Endothelial cell of umbilical vein (primary cell): ENCODE measurements at places on chromosomes 13 and 19.

DNA sequence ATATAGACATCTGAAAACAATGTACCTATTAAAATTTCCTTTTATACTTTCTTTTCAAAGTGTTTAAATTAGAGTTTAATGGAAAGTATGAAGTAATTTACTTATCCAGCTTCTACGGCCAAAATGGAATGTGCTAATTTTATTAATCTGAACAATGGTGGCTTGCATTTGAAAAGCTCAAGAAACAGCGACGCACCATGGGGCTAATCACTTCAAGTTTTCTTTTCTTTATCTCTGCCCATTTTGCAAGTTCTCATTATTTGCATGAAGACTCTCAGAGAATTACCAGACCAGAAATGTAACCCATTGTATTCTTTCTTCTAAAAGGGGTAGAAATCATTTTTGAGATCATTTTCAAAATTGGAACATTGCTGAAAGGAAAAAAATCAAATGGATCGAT, 204.0 kb upstream of the STARD13 start:
- DNase-seq: no peak

DNA sequence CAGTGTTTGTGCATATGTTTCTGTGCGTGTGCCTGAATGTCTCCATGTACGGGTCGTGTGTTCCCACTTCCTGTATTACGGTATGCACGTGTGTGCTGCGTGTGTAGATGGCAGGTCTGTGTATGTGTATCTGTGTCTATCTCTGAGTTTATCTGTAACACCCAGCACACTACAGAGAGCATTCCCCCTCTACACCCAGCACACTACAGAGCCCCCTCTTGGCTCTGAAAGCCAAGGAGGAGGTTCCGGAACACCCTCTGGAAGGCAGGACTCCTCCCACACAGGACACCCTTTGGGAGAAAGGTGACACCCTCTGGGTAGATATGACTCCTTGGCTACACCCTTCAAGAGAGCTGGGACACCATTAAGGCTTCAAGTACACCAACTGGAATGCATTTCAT, 2.1 kb upstream of the ERFL start:
- no peak for DNase-seq

GRCh38 chr13:110546926-110547325, 14.6 kb downstream of the RAB20 start:
- peak; percentile 94 for DNase-seq

- DNase-seq: no peak
These were observed 43.2 kb downstream of the RCBTB2 start for GRCh38 chr13:48489666-48490065.

- DNase-seq: peak; percentile 88
These were observed 195.5 kb downstream of the RGCC start for GRCh38 chr13:41652735-41653361.

DNA sequence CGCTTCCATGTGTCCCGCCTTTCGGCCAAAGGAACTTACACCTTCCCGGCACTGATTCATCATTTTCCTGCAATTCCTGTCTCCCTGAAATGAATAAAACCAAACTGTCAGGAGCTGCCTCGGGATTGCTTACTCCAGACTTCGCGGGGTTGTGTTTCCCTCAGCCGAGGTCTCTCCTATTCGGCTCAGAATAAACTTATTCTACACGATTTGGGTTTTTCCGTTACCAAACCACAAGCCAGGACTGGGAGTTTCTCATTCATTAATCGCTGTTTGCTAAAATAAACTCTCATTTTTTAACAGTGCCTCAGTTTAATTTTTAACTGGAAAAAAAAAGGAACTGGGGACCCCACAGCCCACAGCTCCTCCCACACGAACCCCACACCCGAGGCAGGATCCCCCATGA, 667 bp downstream of the ZNF878 start:
- DNase-seq: peak; percentile 7

DNA sequence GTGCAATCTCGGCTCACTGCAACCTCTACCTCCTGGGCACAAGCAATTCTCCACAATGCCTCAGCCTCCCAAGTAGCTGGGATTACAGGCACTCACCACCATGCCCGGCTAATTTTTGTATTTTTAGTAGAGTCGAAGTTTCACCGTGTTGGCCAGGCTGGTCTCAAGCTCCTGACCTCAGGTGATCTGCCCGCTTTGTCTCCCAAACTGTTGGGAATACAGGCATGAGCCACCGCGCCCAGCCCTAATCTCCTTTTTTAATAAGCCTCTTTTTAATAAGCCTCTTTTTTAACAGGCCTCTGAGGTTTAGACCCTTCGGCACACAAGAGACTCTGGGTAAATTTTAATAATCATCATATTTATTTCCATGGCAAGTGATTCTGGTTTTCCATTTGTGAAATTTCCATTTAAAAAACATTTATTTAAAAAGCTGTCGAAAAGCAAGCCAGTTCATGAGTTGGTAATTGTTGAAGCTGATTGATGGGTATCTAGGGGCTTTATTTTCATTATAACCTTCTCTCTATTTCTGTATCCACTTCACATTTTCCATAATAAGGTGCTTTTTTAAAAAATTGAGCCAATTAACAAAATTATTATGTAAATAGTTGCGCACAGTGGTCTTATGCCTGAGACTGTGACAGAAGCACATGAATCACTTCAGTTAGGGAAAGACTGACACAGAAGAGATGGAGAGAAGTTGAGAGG, 11.8 kb downstream of the POU2F2 start:
- no peak for DNase-seq

DNA sequence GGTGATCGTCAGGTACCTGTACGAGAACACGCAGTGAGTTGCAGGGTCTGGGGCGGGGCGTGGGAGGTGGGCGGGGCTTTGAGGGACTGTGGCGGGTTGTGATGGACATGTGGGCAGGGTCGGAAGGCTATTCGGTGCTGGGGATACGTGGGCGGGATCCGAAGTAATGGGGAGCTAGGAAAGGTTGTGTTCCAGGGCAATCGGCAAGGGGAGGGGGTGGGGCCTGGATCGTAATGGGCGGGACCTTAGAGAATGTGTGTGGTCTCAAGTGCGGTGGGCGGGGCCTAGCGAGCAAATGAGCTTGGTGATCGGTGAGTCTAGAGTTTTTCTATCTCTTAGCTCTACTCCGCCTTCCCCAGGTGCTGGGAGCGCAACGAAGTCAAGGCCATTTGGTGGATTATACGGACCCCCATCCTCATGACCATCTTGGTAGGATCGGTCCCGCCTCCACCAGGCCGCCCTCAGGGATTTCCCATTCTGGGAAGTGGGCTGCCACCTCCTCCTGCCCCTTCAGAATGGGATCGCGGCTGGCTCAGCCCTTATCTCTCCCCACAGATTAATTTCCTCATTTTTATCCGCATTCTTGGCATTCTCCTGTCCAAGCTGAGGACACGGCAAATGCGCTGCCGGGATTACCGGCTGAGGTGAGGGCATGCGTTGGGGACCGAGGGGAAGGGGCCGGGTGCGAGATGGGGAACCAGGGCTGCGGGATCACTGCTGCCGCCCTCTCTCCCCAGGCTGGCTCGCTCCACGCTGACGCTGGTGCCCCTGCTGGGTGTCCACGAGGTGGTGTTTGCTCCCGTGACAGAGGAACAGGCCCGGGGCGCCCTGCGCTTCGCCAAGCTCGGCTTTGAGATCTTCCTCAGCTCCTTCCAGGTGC, 9.6 kb downstream of the GIPR start:
- DNase-seq: peak; percentile 89

DNA sequence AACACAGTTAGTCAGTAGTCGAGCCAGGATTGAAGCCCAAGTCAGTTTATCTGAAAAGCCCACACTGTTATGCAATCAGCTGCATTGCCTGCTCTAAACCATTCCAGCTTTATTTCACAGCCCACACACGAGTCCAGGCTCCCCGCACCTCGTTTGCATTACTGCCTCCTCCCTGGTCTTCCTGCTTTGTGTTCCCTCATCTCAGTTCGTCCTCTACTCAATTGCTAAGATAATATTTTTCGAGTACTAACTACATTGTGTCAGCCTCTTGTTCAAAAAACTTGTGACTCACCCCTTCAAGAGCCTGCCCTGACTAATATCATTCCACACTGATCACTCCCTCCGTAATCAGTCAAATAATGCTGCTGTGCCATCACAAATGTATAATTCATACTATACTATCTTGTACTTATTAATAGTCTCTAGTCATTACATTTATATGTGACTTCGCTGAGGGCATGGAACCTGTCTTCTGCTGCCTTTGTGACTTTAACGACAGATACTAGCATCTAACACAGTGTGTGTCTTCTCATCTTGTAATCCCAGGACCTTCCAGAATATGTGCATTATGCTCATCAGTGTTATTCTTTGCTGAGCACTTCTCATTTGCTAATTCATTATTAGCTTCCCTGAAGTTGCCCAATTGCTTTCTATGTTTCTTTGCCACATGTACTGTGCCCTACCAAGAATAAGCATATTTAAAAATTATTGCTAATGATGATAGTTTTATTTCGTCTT, 26.2 kb upstream of the WDFY2 start:
- no peak for DNase-seq

GRCh38 chr19:4304538-4305256, at the start of gene FSD1:
Gene FSD1, plus strand, starts transcription at chr19:4304598. Its CDS starts 149 bp downstream, at chr19:4304747.
- DNase-seq: peak; percentile 47

DNA sequence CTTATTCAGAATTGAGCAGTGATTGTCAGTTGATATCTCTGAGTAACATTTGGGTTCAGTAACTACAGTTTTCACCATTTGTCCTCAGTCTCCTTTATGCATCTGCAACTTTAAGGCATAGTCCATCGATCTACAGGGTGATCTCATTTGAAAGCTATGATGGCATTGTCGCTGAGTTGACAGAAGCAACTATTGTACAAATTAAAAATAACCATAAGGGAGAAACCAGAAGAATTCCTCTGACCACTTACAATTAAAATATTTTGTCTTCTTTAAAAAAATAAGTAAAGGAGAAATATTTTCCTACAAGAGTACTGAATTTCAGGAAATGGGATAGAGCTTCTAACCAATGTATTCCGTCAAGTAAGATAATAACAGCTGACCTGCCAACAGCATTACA, 30.6 kb downstream of the RAP2A start:
- no peak for DNase-seq

DNA sequence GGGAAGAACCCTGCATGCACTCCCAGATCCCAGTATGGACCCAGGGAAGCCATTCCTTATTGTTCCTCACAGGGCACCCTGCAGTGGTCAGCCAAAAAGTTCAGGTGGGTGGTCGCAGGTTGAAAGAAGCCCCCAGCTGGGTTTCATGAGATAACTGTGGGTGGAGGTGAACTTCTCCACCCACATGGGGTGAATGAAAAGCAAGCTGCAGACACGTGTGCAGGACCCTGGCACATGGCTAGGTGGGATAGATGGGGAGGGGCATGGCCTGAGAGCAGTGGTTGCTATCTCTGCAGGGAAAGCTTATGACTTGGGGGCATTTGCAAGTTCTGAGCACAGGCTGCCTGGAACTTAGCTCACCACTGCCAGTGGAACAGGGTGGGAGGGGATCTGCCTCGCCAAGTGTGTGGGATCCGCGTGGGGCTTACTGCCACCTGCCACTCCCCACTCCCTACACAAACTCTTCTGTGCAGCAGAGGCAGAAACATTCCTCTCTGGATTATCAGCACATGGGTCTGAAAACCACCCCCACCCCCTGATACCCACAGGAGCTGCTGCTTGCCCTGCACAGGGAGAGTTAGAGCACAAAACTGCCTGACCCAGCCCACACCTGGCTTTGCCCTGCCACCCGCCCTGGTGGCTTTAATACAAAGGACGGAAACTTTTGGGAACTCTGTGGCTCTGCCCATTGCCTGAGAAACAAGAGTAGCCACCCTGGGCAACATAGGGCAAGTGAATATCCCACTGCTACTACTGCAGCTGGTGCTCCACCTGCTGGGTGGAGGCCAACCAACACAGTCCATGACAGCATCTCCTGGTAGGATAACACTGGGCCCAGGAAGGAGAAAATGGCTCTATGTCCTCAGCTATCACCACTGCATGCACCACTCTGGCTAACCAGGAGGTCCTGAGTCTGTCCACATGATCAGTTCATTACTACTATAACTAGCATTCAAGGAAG, 24.4 kb downstream of the PLA2G4C start:
- no peak for DNase-seq
